ENCODE measurements at places on chromosomes 5 and 9. TPM values are rescaled to one million over a fixed set of nuclear protein-coding genes. Genes with fewer than 3 reads are reported as not detected.

VAV2 gene
- polyA plus RNA-seq: 66.2 TPM

ADAMTS19 gene
- 6.4 TPM for polyA plus RNA-seq

SPINK1 gene
- polyA plus RNA-seq: 37.7 TPM

GABRA6 gene
- not detected for polyA plus RNA-seq

BRINP1 gene
- polyA plus RNA-seq: 5.8 TPM

TRPM6 gene
- polyA plus RNA-seq: 0.70 TPM

PAEP gene
- polyA plus RNA-seq: not detected

PRRX2 gene
- polyA plus RNA-seq: 0.87 TPM

ZNF658 gene
- 7.8 TPM for polyA plus RNA-seq

PCDHB15 gene
- polyA plus RNA-seq: 13.2 TPM

DNA sequence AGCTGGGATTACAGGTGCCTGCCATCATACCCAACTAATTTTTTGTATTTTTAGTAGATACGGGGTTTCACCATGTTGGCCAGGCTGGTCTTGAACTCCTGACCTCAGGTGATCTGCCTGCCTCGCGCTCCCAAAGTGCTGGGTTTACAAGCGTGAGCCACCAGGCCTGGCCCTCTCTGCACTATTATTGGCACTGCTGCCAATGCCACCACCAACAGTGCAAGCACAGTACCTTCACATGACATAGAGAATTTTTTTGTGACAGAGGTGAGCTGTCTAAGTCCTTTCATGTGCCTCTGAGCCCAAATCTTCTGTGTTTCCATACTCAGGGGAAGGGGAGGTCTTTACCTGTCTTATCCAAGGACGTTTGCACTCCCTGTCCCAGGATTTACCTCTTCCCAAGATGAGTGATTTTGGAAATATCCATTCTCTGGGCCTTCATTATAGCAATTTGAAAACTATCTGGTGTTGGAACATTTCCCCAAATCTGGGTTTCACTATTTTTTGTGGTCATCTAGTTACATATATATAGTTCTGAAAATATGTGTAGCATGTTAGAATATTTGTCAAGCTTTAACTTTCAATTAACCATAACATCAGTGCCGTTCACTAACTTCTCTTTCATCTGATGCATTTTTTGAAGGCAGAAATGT is 5.4 kb upstream of the CD180 start:
- no peak for DNase-seq

- no peak for DNase-seq
These were observed 6.9 kb upstream of the OTP start for GRCh38 chr5:77645158-77645994.

DNA sequence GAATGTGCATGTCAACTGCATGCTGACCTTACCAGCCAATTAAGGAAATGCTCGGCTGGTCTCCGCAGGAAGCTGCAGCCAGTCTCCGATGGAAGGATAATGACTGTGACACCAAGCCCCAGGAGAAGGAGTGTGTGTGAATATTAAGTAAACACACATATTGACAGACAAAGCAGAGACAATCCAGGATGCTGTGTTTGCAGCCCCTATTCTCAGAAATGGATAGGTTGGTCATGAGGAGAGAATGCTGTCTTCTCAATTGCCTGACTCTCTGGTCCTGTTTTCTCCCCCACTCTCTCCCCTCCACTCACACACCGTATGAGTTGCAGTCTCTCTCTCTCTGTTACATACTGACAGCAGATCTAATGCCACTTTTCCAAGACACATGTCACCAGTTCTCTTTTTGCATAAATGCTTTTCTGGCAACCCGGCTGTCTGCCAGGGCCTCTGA is 85.7 kb downstream of the EPB41L4A start:
- DNase-seq: no peak

DNA sequence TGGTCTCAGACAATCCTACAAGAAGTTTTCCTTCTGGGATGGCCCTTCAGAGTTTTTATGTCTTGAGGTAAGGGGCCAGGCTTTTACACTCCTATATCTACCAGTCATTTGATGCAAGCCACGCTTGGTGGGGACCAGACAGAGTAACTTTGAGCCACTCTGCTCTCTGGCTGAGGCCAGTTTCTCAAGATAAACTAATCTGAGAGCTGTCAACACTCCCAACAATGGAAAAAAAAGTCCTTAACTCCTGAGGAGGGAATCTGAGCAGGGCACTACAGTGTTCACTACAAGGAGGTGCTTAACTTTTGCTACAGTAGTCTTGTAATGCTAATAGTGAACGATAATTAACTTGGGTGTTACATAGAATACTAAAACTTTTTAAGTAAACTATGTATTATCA is 62.7 kb downstream of the MRPS30 start:
- DNase-seq: no peak

- no peak for DNase-seq
These were observed 341.1 kb downstream of the MAT2B start for GRCh38 chr5:163846512-163846911.

GRCh38 chr5:35659556-35659955 is 41.9 kb downstream of the SPEF2 start:
- DNase-seq: no peak

GRCh38 chr9:27844797-27845196 is 271.5 kb upstream of the C9orf72 start:
- no peak for DNase-seq

DNA sequence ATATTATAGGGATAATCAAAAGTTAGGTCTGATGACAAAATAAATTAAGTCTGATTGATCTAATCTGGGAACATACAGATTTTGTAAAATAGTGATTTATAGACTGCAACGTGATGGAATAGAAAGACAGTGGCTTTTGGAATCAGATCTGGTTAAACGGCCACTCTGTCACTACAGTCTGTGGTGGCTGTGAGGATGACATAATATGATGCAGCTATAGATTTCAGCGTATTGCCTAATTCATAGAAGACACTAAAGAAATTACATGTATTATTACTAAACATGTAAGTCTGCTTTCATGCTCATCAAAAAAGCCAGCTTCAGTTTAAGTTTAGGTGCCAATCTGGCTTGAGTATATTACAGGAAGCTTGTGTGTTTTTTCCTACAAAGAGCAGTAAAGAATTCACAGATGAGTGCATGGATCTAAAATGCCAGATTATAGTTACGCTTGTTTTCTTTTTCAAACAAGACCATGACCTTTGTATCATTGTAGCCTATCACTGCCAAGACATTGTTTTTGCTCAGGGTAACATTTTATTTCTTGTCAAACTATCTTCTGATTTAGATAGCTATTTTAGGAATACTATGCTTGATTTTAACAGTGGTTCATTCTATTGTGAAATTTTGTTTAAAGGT is 25.7 kb downstream of the CPEB4 start:
- DNase-seq: no peak

GRCh38 chr5:132239776-132240175 is 12.1 kb upstream of the P4HA2 start:
- no peak for DNase-seq

GRCh38 chr9:91740701-91741100 is 209.3 kb downstream of the ROR2 start:
- DNase-seq: no peak

- DNase-seq: no peak
These were observed 207.1 kb downstream of the ICE1 start for GRCh38 chr5:5629607-5629978.

DNA sequence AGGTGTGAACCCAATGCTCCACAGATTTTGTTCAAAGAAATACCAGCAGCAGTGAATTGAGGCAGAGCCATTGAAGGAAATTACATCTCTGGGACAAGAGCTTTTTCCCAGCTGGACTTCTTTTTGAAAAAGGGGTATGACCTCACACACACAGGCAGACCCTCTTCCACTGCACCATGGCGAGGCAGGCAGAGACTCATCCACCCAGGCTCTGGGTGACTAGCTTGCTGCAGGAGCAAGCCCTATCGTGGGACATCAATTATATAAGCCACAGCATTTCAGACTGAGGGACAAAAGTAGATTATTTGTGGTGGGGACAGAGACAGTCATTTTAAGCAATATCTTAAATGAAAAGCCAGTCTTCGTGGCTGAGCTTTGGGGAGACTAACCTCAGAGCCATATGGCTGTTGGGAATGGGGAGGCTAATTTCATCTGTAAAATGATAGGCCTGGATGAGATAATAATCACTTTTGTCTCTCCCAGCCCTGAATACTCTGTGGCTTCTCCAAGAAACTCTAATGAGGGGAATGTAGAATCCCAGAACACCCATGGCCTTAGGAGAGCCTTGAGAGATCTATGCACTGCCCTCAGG is 113.1 kb upstream of the TNC start:
- DNase-seq: no peak

GRCh38 chr5:149320791-149321330 is 24.4 kb upstream of the GRPEL2 start:
- peak; percentile 89 for DNase-seq

GRCh38 chr5:135399794-135400542 is 937 bp upstream of the MACROH2A1 start:
- DNase-seq: no peak

DNA sequence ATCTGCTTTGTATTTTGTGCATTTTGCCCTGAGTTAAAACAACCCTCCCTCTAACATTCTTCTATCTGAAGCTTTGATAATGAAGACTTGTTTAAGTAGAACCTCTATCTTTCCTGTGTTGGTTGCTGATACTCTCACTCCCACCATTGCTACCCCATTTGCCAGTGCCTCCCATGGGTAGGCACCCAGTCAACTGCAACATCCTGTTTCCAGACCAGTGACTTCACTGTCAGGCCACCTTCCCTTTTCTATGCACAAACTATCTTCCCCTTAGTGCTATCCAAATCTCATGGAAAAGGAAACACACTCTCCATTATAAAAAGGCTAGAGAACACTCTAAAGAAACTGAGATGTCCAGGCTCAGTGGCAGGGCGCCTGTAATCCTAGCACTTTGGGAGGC is 5.6 kb upstream of the IARS1 start:
- DNase-seq: no peak

DNA sequence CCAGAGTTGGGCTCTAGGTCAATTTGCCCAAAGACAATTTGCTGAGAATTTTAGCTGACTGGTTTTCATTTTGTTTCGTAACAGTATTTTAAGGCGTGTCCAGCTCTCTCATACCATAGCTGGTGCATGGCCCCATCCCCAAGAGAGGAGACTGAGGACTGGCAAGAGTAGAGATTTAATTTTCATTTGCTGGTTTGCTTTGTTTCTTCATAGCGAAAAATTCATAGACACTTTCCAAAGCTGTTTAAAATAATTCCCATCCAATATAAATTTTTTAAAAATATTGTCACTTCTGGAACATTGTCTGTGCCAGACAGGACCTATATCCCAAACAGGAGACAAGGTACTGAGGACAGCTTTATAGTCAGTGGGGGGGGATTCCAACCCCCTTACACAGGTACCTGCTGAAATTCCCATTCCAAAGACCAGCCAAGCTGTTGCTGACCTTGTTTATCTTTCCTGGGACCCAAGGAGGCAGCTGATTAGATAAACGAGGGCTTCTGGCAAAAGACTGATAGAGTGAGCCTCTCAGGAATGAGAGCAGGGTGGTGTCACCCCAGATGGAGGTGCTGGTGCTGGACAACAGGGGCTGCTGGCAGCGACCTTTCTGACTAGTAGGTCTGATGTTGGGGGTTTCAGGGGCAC is 6.8 kb upstream of the ANGPTL2 start:
- DNase-seq: no peak

Measured in renal cortex interstitium (tissue), 15 donors.